ENCODE measurements at places on chromosomes 3 and 15.

DNA sequence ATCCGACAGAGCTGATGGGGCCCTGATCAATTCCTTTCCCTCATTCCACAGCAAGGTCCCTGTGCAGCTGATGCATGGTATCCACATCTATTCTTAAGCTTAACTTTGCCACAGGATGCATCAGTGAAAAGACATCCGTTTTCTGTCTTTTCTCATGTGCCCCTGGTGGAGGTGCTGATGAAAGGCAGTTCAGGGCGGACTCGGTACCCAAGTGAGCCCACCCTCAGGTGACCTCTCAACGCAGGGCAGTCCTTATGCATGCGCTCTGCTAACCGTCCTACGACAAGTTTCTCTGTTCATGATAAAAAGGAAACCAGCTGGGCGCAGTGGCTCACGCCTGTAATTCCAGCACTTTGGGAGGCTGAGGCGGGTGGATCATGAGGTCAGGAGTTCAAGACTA is 251.4 kb downstream of the ADAMTS17 start:
- no peak for DNase-seq

- no peak for DNase-seq
Observed at GRCh38 chr3:190617185-190617584, 103.3 kb downstream of the IL1RAP start.

- no peak for DNase-seq
Observed at GRCh38 chr3:134722969-134723368, 72.1 kb upstream of the EPHB1 start.

DNA sequence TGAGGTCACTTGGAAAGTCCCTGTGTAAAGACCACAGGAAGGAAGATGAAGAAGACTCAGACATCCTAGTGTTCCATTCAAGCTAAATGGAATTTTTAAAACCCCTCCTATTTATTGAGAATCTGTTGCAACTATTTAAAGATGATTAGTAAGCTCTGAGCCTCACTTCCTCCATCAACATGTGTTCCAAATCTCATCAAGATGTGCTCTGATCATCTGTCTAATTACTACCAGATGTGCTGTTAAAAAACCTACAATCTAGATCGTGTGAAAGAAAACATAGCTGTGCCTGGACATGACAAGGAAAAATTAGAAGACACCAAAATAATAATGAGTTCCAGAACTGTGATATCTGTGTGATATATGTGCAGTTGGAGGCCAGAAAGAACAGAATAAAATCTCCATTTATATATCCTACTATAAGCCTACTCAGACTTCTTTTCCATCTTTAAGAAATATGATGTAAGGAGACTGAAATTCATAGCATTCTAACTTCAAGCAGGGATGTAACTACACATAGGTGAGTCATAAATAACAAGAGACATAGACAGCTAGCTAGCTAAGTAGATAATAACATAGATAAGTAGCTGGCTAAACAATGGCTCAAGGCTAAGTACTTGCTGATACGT is 7.8 kb downstream of the XPC start:
- DNase-seq = no peak

DNA sequence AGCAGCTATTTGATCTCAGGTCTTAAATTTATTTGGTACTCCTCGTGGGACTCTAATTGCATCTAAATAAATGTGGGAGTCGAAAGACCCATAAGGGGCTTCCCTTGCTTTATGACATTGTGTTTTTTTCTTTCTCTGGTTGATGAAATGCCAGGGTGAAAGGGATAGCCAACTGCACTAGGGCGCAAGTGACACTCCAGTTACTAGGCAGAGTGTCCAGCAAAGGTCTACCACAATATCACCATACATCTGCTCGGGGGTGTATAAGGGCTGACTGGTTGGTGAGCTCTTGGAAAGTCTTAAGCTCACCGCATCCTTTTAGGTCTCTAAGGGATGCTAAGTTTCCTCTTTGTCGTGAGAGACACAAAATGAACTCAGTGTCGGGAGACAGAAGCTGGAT is 54.0 kb downstream of the PGBD4 start:
- DNase-seq = no peak

DNA sequence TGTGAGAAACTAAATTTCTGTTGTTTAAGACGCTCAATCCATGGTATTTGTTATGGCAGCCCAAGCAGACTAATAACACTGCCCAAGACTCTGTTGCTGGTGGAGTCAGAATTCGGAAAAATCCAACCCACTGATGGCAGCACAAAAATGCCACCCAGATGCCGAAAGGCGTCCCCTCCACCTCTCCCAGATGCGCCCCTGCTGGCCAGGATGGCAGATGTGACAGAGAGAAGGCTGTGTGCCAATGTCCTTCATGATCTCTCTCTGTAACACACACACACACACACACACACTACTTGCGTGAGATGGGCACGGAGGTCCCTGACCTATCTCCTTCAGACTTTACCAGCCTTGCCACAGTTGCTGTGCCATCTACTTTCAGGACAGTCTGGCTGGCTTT is 10.9 kb upstream of the LYSMD4 start:
- no peak for DNase-seq

DNA sequence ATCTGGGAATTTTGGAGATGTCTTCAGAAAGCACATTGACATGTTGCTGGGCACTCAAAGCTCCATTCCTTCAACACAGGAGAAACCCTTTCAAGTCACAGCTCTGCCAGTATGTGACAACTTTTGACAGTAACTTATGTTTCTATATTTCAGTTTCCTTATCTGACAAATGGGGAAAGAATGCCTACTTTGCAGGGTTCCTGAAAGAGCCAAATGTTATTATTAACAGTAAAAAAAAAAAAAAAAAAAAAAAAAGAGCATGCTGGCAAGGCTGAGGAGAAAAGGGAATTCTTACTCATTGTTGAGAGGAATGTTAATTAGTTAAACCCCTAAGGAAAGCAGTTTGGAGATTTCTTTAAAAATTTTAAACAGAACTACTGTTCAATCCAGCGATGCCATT is 272.5 kb upstream of the TGFBR2 start:
- no peak for DNase-seq

DNA sequence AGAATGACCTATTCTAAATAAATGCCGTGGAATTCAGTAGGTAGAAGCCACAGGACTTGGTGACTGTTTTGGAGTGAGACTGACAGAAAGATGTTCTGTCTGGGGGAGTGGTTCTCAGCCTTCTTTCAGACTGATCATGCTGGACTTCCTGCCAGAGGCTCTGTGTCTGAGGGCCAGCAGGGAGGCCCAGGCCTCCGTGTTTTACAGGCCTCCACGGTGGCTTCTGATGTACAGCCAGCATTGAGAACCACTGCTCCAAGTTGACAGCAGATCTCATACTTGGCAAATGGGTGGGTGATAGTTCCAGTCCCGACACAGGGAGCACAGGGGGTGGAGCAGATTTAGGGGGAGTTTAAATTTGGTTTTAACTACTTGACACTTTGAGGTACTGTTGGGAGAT is 6.7 kb upstream of the PIGZ start:
- no peak for DNase-seq

- DNase-seq = no peak
Observed at GRCh38 chr3:339351-339750, 142.8 kb downstream of the CHL1 start.

DNA sequence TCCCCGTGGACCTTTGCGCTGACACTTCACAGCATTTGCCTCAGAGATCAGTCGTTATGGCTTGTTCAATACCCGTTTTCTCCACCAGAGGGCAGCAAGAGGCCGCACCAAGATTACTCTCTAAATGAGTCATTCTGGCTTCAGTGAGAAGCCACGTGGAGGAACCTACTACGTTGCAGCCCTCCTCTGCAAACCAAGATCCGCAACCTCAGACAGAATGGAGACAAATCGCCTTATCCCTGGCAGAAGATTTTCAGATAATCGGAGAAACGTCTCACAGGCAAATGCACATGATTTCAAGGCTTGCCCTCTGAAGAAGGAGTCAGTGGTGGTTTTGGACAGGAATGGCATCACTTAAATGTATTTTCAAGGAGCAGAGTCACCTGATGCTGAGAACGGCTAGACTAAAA is 60.5 kb downstream of the GTPBP8 start:
- peak; percentile 92 for DNase-seq

DNA sequence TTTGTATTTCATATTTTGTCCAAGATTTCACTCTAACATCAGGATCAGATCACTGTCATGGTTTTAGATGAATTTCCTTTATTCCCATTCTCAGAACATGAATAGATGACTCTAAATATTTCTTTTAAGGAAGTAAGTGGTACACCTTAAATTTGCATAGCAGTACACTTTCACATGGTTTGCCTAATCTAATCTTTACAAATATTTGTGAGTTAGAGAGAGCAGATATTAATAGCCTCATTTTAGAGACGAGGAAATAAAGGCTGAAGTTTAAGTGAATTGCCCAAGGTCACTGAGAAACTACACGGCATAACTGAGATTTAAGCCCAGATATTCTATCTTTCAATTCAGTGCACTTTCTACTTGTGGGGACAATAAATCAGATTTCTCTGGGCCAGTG is 14.2 kb downstream of the TERC start:
- DNase-seq = no peak

- DNase-seq = no peak
Observed at GRCh38 chr3:28590216-28590615, 241.6 kb upstream of the AZI2 start.

GRCh38 chr3:98901119-98901391 is 440 bp downstream of the DCBLD2 start:
- peak; percentile 74 for DNase-seq

DNA sequence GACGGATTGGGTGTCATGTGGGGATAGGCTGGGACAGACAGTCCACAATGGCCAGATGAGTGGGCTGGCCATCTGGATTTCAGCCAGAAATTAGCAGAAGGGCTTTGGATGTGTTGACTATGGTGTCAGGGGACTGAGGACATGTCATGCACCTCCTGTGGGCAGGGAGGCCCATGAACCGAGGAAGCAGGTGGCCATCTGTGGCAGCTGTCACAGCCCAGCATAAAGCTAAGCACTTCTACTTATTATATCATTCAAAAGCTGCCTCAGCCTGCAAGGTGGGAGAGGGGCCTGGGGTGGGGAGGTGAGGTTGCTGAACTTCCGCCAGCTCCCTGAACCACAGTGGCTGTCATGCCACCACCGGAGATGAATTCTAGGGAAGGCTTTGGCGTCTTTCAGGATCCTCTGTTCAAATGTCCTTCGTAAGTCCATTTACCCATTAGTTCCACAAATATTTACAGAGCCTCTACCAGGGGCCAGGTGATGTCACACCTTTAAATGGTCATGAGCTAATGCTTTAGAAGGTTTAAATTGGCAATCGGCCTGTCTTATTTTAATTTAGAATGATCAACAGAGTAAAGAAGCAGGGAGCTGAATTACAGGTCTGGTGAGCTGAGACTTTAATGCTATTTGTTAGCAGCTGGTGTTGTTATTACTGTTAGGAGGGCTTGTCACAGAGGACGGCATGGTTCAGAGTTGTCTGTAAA is 23.6 kb upstream of the CAV3 start:
- no peak for DNase-seq

DNA sequence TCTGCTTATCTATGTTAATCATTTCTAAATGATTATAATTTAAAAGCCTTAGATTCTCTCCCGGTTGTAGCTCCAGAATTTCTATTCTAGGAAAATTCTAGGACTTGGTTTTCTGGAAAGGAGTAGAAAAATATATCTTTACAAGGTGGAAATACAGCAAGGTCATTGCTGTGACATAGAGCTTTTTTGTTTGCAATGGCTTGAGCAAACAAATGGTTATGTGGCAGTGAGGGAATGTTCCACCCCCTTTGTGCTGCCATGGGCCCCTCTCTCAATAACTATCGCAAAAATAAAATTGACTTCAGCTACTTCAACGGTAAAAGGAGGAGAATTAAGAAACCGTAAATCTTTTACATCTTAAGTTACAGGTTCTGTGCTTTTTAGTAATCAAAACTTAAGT is 517.1 kb downstream of the EPHA3 start:
- no peak for DNase-seq

- no peak for DNase-seq
Observed at GRCh38 chr3:133096900-133097613, 58.9 kb downstream of the TMEM108 start.

DNA sequence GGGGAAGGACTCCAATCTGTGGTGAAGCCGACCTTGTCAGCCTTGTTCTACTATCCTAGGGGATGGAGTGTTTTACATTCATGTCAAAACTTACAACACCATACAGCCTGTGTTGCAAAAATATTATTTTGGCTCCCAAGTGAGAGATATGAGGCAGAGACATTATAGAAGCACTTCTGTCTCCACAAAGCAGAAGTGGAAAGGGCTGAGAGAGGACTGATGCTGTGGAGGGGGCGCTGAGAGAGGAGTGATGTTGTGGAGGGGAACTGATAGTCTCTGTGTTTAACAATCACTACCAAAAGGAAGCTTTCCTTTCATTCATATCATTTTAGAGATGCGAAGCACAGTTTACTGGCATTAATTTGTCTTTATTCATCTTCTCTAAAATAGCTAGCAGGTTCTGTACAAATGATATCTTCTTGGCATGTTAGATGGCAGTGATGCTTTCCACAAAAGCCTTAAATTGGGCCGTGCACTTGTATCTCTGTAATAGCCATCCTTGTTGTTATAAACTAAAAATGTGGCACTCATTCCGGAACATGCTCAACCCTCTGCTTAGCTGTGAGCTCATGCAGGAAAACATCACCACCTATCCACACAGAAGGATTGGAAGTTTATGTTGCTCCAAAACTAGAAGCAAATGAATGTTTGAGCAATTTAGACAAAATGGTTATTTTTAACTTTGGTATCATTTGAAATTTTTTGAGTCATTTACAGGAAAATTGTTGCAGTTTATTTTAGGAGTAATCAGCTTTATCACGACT is 134.6 kb upstream of the TP63 start:
- no peak for DNase-seq

- no peak for DNase-seq
Observed at GRCh38 chr3:102614021-102614569, 179.3 kb downstream of the ZPLD1 start.

- no peak for DNase-seq
Observed at GRCh38 chr3:34570916-34571705, 772.7 kb downstream of the PDCD6IP start.

DNA sequence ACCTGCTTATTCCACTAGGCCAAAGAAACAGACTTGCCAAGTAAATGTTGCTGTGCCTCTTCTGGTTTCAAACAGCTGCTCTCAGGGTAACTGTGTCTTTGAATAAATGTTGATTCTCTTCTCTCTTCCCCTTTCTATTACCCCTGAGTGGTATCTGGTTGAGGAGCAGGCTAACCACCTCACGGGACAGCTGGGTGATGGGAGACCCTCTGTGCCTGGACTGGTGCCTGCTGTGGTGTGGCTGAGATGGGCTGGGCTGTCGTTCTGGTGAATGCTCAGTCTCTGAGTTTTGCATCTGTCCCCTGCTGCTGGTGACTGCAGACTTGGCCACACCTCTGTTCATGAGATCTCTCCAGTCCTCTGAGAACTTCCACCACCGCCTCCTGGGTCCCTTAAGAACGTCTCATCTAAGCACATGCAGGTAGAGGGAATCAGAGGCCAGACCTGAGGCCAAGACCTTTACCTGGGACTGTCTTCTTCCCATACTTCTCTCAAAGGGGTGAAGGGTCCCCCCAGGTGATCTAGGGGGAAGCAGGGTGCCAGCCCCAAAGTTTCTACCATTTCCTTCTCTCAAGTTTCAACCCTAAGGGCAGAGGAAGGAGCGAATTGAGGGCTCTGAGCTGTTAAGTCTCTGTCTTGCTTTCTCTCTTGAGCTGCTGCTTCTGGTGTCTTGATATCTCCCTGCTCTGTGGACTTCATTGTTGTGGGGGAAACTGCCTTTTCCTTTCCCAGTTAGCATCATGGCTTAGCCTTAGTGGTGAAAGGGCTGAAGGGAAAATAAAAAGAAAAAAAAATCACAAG is 252.9 kb downstream of the EBLN2 start:
- DNase-seq = no peak

All from right forelimb (tissue), 1 donor.